ENCODE measurements at places on chromosomes 3 and 15.
A peak's percentile ranks its signal among the peaks of the same experiment; 100 is the strongest.

DNA sequence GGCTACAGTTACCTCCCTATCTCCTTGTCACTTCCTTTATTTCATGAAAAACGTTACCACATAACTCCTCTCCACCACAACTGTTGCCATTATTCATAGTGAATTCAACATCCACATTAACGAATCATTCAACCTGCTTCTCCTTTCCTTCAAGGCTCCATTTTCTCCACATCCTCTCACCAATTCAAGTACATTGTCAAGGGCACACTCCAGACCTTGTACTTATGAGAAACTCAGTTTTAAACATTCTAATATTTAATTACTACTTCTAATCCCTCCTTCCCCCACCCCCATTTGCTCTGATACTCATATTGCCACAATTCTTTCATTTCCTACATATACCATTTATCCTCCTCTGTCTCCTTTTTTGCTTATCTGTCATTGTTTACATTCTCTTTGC, 871.2 kb downstream of the TUSC7 start:
- no peak for DNase-seq

GRCh38 chr15:41494922-41495735, 1.5 kb downstream of the ITPKA start:
- DNase-seq: peak; percentile 45

- DNase-seq: no peak
Observed at GRCh38 chr3:10283638-10284037, 9.1 kb downstream of the GHRL start.

DNA sequence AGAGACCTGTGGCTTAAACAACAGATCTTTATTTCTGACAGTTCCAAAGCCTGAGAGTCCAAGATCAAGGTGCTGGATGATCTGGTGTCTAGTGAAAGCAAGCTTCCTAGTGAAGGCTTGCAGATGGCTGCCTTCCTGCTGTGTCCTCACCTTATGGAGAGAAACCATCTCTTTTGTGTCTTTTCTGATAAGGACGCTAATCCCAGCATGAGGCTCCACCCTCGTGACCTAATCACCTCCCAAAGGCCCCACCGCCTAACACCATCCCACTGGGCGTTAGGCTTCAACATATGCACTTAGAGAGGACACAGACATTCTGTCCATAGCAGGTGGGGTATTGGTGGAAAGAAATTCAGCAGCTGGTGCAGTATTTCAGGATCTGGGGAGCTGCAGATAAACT, 19.8 kb upstream of the LYSMD4 start:
- DNase-seq: no peak

DNA sequence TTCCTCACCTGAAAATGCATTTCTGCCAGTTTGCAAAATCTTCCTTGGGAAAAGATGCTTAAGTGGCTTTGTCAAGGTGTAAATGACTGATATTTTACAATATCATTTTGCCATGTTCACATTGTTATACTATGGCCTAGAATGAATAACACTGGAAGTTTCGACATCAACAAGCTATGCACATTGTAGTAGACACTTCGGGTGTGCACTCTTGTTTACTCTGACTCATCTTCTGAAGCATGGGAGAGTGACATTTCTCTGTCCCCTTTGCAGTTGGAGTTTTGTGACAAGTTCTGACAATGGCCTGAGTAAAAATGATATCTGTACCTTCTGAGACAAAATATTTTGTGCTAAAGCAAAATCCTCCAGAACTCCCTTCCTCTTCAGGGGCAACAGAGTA, 567.0 kb upstream of the RGMA start:
- DNase-seq: no peak

- DNase-seq: no peak
Observed at GRCh38 chr3:119403201-119403600, 60.2 kb downstream of the TMEM39A start.

DNA sequence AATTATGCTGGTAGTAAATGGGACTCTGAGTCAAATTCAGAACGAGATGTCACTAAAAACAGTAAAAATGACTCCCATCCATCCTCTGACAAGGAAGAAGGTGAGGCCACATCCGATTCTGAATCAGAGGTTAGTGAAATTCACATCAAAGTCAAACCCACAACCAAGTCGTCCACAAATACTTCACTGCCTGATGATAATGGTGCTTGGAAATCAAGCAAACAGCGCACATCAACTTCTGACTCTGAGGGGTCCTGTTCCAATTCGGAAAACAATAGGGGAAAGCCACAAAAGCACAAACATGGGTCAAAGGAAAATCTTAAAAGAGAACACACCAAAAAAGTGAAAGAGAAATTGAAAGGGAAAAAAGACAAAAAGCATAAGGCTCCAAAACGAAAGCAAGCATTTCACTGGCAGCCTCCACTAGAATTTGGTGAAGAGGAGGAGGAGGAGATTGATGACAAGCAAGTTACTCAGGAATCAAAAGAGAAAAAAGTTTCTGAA, 15.1 kb upstream of the ZBTB47 start:
- no peak for DNase-seq

- no peak for DNase-seq
Observed at GRCh38 chr3:105662306-105662705, 206.5 kb downstream of the CBLB start.

Measured in nephron progenitor cell (in vitro differentiated cells).